Cardiac fibroblast (primary cell): ENCODE measurements at places on chromosomes 5 and 9.
A peak's percentile ranks its signal among the peaks of the same experiment; 100 is the strongest.

GRCh38 chr9:79201636-79202035 is 370.1 kb upstream of the TLE4 start:
- DNase-seq = no peak

- DNase-seq = no peak
Measured at GRCh38 chr9:34552606-34552981, 29.8 kb upstream of the ENHO start.

- peak; percentile 19 for DNase-seq
Measured at GRCh38 chr9:2281803-2282185, 266.6 kb downstream of the SMARCA2 start.

DNA sequence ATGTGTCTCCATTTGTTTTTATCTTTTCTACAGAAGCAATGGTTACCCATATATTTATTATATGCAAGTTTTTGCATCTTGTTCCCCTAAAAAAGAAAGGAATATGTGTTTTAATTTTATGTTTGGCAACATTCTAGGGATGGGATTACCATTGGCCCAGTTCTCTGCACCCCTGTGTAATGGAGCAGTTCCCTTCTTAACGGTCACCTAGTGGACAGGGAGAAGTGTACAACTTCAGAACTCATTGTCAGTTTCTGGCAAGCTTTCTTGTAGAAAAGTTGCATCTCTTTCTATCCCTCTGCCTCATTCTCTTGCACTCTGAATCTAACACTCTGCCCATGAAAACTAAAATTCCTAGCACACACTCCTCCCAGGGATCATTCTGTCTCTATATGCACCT is 78.2 kb downstream of the DOCK8 start:
- DNase-seq = no peak

- no peak for DNase-seq
Measured at GRCh38 chr5:86862093-86862492, 244.4 kb downstream of the COX7C start.
